ENCODE measurements at places on chromosomes 11 and 22.

- no peaks in the 10 kb centered on the region for H3K36me3 ChIP-seq
- no peak overlapping the region for H3K4me3 ChIP-seq
- peaks cover 17% of the 10 kb centered on the region for H3K4me1 ChIP-seq
- DNase-seq, result no peak
- peak overlapping the region; percentile 77 for H3K27ac ChIP-seq
Measured at GRCh38 chr11:125452125-125452470, 44.0 kb downstream of the FEZ1 start.

DNA sequence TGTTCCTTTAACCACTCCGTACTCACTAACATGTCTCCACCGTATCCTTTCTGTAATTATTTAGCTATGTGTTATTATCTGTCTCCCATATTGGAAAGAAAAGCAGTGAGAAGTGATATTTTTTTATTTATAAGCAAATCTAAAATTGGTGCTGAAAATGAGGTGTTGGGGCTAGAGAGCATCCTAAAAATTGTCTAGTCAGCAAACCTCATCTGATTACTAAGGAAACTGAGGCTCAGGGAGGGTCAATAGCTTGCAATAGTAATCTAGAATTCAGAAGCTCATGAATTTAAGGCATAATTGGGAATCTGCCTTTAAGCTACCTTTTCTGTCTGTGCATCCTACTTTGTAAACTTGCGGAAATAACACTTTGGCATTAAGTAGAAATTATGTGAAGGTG, 190.0 kb downstream of the METTL15 start:
- no peaks in the 10 kb centered on the region for H3K4me1 ChIP-seq
- no peak overlapping the region for H3K4me3 ChIP-seq
- peaks cover 21% of the 10 kb centered on the region for H3K36me3 ChIP-seq
- no peaks in the 10 kb centered on the region for H3K27me3 ChIP-seq
- no peak overlapping the region for H3K27ac ChIP-seq
- no peak for DNase-seq

- H3K4me1 ChIP-seq, result no peaks in the 10 kb centered on the region
- H3K27ac ChIP-seq, result no peak overlapping the region
- peaks cover 21% of the 10 kb centered on the region for H3K27me3 ChIP-seq
- no peak for DNase-seq
- H3K4me3 ChIP-seq, result no peak overlapping the region
Measured at GRCh38 chr11:1116666-1117390, 40.9 kb upstream of the MUC5AC start.

- H3K4me1 ChIP-seq, result peaks cover 42% of the 10 kb centered on the region
- no peak overlapping the region for H3K4me3 ChIP-seq
Measured at GRCh38 chr11:73384872-73385689, 8.9 kb downstream of the RELT start.

GRCh38 chr22:49139492-49140151, 688.1 kb downstream of the BRD1 start:
- H3K4me1 ChIP-seq, result no peaks in the 10 kb centered on the region
- no peaks in the 10 kb centered on the region for H3K36me3 ChIP-seq
- H3K4me3 ChIP-seq, result no peak overlapping the region
- H3K27me3 ChIP-seq, result peaks cover 32% of the 10 kb centered on the region
- no peak for DNase-seq

DNA sequence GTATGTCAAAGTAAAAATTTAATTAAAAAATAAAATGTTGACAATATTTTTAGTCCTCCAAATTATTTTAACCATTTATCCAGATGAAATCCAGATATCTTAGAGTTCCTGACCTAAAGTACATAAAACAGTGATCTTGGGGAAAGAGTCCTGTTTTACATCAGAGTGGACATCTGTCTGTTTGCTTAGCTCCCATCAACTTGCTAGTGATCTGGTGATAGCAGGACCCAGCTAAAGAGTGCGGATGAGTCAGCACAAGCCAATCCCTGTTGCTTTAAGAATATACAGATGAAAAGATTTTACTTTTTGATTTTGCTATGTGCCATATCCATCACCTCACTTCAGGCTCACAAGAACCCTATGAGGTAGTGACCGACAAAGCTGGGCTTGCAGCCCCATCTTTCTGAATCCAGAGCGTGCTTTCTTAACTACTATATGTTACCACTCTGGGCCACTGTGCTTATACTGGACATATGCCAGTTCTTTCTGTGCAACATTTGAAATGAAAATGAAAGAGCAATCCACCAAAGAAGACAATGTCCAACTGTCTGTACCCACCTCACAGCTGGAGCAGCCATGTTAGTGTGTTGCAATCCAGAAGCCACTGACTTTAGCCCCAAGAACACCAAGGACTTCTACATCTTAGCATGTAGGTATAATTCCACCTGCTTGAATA, 167.6 kb upstream of the SESN3 start:
- no peaks in the 10 kb centered on the region for H3K27me3 ChIP-seq
- no peak for DNase-seq
- H3K27ac ChIP-seq, result no peak overlapping the region

All from mesothelial cell of epicardium (in vitro differentiated cells).